ENCODE measurements at places on chromosomes 13 and 19.
A peak's percentile ranks its signal among the peaks of the same experiment; 100 is the strongest.

GRCh38 chr19:31002518-31003244 lies 346.6 kb downstream of the TSHZ3 start:
- no peak for DNase-seq

DNA sequence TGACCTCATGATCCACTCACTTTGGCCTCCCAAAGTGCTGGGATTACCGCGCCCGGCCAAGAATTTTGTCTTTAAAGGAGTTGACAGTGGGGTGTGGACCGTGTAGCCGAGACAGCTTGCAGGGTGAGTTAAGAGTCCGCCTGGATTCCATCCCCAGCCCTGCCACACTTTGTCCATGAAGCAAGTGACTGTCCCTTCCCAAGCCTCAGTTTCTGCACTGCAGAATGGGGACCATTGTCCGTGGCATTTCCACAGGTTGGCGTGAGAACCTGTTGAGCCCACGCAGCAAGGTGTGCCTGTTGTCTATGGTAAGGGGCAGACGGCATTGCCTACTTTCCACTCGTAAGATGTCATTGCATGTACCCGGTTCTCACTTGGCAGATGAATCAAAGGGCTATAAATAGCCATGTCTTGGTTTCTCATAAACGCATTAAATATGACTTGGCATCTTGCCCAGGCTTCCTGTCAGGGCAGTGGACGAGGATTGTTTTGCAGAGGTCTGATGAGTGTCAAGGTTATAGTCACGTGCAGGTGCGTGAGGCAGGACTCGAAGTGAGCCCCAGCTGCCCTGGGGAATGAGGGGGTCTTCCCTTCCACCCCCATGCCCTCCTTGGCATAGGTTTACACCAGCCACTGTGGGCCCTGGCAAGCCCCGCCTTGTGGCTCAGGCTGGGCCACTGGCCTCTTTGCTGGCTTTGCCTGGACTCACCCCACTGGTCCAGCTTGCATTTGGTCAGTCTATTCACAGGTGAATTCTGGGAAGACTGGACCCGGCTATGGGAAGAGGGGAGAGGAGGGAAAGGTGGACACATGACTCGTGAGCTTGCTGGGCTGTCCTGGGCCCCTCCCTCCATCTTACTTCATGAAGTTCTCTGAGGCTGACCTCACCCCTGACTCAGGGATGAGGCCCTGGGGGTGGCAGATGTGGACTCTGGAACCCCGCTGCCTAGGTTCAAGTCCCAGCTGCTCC lies 14.6 kb downstream of the FAM187B start:
- DNase-seq: no peak

- DNase-seq: peak; percentile 13
Measured at GRCh38 chr19:38229585-38230073, 5.6 kb upstream of the DPF1 start.

DNA sequence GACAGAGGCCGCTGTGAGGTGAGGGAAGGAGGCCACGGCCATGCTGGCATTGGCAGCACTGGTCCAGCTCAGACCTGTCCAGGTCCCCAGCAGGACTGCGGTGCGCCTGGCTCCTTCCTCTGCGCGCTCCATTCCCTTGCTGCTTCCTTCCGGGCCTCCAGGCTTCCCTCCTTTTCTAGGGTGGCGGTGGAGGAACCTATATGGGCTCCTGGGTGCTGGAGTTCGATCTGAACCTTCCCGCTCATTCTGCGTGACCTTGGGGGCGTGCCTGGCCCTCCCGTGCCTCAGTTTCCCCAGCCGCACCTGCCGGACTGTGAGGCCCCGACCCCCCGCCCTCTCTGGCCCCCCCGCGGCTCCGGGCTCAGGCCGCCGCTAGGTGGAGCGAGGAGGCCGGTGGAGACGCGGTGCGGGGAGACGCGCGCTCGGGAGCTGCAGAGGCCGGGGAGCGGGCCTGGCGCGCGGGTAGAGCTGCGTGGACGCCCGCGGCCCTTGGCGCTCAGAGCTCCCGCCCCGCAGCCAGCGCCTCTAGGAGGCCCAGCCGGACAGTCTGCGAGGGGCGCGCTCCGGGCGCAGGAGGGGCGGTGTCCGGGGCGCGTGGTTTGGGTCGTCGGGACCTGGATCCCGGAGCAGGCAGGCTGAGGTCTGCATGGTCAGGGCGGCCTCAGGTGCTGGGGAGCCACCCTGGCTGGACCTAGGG lies 29.9 kb downstream of the EFNA2 start:
- no peak for DNase-seq

- no peak for DNase-seq
Measured at GRCh38 chr19:17929056-17929455, 3.8 kb upstream of the CCDC124 start.

GRCh38 chr19:13859361-13859880 lies 17.5 kb upstream of the NANOS3 start:
- no peak for DNase-seq

- DNase-seq: no peak
Measured at GRCh38 chr19:3710265-3710812, 2.2 kb downstream of the TJP3 start.

DNA sequence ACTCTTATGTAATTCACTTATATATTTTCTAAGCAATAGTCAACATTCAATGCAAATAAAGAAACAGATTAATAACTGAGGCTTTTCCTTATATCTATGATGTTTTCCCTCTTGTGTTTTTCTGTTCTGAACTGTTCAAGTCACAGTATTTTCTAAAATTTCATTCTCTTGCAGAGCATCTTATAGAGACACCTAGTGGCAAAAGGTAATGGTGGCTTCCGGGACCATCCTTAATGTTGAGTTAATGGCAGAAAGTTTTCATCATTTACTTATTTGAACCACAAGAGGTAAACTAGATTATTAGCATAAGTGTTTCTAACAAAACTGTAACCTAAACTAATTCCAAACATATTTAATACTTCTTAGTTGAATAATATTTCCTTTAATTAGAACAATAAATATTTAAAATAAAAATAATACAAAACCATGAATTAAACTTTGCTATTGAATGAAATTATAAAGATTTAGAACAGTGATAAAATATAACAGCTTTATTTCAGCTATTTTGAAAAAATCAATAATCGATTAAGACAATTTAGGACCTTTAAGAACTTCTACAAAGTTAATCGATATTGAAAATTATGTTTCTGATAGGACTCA lies 1.7 kb upstream of the SLITRK5 start:
- no peak for DNase-seq

GRCh38 chr13:33014291-33014690 lies 1.9 kb upstream of the KL start:
- DNase-seq: no peak

DNA sequence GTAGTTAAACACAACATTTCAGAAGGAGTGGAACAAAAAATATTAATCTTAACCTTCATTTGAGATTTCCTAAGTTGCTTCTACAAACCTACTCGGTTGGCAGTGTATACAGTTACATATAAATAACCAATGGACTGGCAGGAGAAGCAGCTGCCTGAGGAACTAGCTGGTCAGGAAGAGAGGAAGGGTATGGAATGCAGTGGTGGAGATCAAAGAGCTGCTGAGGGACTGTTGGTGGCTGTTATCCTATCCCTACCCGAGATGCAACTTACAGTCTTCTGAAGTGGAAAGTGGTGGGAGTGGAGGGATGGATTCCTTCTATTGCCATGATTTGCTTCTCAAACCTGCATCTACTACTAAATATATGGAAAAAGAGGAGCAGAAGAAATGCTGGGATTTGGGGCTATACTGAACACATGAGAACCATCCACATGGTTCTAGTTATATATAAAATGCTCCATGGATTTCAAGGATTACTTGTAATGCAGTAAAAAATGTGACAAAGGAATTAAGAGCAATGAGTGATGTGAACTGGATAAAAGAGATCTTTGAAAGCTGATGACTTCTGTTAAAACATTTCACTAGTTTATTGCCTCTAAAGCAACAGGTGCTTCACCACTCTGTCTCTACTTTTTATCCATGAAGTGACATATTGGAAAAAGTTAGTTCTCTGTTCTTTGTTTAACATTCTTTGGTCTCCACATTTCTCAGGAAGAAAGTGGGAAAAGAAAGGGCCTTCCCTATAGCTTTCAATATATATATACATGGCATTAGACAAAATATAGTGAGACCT lies 29.9 kb downstream of the MICU2 start:
- DNase-seq: no peak

DNA sequence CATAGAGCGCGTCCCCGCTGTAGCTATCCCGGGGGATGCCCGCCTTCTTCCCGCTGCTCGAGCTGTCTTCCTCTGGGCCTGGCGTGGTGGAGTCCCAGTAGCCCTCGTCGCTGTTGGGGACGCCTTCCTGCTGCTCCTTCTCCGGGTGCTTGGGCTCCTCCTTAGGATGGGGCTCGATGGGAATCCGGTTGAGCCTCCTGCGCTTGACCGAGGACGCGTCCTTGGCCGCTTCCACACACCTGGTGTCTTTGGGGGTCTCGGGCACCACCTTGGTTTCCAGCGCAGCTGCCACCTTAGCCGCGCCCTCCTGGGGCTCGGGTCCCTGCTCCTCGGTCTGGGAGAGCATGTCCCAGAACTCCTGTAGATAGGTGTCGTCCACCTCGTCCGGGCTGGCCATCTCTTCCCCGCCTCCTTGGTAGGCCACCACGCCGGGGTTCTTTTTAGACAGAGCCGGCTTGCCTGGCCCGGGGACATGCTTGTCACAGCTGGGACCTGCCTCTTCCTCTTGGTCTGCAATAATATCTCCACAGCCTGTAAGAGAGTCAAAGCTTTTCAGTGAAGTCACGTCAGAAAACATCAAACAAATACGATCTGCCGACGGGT lies 2.0 kb downstream of the AMER2 start:
- no peak for DNase-seq

- no peak for DNase-seq
Measured at GRCh38 chr13:78841358-78841963, 182.5 kb upstream of the OBI1 start.

DNA sequence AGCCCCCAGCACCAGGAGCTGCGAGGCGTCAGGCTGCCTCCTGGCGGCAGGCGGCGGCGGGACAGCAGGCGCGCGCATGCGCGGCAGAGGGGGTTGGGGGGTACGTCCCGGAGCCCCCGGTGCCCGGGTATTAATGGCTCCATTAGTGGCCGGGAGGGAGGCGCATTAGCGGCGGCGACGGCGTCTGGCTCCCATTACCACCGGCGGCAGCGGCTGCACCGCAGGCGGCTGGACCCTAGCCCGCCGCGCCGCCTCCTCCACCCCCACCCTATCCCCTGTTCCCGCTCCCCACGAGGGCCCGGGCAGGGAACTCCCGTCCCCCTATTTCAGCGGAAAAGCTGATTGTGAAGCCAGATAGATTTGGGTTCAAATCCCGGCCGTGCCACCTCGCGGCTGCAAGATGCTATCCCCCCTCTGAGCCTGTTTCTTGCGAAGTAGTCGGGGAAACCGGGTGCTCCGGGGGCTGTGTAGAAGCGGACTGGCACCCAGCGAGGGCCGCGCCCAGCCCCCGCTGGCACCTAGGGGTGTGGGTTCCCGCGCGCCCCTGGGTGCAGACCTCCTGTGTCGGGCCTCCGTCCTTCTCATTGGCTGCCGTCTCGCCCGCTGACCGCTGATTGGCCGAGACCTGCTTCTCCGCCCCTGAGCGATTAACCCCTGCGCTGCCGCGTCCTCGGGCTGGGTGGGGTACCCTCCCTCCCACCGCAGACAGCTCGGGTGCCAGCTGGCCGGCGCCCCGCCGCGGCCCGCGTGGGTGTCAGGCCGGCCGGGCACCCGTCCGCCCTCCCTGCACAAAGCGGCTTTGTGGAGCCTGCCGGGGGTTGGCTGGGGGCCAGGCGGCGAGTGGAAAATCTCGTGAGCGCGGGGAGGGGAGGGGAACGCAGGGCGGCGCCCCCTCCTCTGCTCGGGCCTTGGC lies 11.1 kb downstream of the CIC start:
- DNase-seq: peak; percentile 59

DNA sequence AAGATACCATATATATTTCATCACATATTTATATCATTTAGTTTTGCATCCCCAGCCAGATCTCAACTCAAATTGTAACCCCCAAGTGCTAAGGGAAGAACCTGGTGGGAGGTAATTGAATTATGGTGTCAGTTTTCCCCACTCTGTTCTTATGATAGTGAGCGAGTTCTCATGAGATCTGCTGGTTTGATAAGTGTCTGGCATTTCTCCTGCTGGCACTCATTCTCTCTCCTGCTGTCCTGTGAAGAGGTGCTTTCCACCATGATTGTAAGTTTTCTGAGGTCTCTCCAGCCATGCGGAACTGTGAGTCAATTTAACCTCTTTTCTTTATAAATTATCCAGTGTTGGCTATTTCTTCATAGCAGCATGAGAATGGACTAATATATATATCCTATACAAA lies 462.5 kb upstream of the SLITRK5 start:
- DNase-seq: no peak

DNA sequence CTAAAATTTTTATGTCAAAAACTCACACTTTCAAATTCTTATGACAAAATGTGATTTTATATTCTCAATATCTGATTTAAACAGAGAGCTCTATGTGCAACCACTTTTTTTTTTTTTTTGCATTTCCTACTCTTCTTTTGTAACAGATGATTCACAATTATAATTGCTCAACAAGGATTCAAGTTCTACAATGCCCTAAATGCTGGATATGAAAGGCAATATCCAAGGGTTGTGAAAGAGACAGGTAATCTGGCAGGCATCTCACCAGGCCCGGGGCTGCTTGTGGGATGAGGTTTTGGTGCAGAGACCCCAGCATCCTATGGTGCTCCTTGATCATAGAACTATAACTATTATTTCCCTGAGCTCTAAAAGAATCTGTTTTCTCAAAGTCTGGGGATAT lies 363.6 kb upstream of the NBEA start:
- DNase-seq: no peak

DNA sequence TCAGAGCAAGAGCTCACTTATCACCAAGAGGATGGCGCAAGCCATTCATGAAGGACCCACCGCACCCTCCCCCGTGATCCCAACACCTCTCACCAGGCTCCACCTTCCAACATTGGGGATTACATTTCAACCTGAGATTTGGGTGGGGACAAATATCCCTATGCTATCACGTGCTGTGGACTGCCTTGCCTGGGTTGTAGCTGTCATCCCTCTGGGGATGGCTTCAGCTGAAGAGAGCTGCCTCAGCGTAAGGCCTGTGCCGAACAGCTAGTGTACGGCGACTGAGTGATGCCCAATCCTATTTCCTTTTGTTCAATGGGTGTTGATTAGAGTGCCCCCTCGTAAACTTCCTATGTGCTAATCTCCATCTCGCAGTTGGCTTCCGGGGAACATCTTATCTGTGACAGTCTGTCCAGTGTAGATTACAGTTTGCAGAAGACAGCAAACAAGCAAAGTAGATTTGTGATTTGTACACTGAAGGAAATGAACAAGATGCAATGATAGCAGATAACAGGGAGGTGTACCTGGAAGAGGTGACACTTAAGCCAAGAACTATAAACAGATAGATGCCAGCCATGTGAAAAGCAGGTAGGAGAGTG lies 11.8 kb upstream of the RCBTB1 start:
- no peak for DNase-seq

GRCh38 chr13:77595166-77595810 lies 59.8 kb downstream of the SCEL start:
- DNase-seq: no peak

GRCh38 chr13:44796597-44797490 lies 192.4 kb downstream of the NUFIP1 start:
- no peak for DNase-seq

GRCh38 chr13:94988654-94989053 lies 276.3 kb upstream of the SOX21 start:
- no peak for DNase-seq
